ENCODE measurements at places on chromosomes 6 and 20.

DNA sequence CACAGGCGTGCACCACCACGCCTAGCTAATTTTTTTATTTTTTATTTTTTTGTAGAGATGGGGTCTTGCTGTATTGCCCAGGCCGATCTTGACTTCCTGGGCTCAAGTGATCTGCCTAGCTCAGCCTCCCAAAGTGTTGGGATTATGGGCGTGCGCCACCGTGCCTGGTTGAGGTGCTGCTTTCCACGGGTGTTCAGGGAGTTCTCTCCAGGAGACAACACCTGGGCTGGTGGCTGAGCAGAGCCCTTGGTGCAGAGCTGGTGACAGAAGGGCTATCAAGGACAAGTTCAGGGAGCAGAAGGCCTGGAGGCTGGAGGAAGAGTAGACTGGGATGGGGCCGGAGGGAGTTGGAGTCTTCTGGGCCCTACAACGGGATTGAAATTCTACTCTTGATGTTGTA, 34.6 kb downstream of the TFAP2C start:
- DNase-seq, result no peak

- no peak for DNase-seq
Measured at GRCh38 chr20:50343125-50343489, 152.5 kb downstream of the CEBPB start.

- no peak for DNase-seq
Measured at GRCh38 chr6:169035385-169036240, 218.0 kb downstream of the THBS2 start.

DNA sequence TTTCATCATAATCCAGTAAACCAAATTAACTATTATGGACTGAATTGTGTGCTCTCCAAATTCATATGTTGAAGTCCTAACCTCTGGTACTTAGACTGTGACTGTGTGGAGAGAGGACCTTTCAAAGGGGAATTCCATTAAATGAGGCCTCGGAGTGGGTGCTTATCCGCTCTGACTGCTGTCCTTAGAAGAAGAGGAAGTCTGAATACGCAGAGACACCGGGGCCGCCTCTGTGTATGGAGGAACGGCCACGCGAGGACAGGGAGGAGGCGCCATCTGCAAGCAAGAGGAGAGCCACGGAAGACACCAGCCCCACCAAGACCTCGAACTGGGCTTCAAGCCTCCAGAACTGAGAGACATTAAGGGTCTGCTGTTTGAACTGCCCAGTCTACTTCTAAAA, 35.6 kb upstream of the RPS6KA2 start:
- DNase-seq, result no peak

GRCh38 chr6:93416571-93417420, 2.6 kb downstream of the EPHA7 start:
- DNase-seq, result no peak

GRCh38 chr6:166687879-166688205, 60.8 kb upstream of the RPS6KA2 start:
- DNase-seq, result no peak

DNA sequence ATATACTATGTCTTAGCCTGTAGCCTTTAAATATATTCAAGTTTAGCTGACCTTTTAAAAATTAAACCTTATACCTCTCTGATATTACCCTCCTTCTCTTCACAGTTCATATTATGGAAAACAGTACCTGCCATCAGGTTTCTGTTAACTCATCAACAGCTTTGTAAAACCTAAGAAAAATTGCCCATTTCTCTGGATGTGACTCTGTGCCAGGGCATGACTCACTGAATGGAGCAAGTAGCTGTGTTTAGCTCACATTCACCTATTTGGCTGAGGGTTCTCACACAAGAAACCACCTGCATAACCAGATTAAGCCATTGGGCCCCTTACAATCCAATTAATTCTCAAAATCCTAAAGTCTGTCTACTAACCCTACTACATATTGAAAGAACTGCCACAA, 678.8 kb upstream of the MARCKS start:
- DNase-seq, result no peak

- DNase-seq, result no peak
Measured at GRCh38 chr6:140774080-140774505, 1358.6 kb upstream of the GJE1 start.

- DNase-seq, result no peak
Measured at GRCh38 chr6:35084041-35084491, 57.1 kb downstream of the TCP11 start.

DNA sequence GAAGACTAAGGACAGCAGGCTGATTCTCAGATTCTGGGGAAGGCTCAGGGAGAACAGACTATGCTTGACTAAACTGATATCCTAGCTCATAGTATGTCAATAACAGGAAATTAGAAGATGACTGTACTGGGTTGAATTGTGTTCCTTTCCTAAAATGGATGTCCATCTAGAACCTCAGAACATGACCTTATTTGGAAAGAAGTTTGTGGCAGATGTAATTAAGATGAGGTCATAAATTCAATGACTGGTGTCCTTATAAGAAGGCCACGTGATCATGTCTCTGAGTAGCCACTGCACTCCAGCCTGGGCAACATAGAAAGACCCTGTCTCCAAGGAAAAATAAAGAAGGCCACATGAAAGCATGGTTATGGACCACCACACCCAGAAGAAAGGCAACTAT, 113.9 kb upstream of the STMND1 start:
- no peak for DNase-seq

GRCh38 chr20:62561182-62561581, 81.1 kb upstream of the SLCO4A1 start:
- DNase-seq, result no peak

DNA sequence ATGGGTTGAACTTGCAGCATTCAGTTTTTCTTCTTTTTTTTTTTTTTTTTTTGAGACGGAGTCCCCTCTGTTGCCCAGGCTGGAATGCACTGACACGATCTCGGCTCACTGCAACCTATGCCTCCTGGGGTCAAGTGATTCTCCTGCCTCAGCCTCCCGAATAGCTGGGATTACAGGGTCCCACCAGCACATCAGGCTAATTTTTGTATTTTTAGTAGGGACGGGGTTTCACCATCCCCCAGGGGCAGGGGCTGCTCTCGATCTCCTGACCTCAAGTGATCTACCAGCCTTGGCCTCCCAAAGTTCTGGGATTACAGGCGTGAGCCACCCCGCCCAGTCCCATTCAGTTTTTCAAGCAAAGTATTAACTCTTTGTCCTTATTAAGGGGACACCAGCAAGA, 117.6 kb upstream of the PRSS16 start:
- no peak for DNase-seq

DNA sequence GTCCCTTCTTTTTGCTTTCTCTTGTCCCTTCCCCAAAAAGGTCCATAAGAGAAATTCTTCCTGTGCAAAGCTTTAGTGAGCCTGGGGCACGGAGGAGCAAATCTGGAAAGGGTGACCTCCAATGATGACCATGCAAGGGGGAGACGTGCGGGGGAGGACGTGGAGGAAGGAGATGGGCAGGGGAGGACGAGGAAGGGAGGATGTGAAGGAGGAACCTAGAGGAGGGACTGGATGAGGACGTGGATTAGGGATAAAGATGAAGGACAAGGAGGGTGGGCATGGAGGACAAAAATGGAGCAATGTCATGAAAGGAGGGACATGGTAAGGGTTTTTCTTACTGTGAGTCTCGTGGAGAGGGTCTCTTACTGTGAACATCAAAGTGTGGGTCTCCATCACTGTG, 139.5 kb downstream of the ERMARD start:
- no peak for DNase-seq

DNA sequence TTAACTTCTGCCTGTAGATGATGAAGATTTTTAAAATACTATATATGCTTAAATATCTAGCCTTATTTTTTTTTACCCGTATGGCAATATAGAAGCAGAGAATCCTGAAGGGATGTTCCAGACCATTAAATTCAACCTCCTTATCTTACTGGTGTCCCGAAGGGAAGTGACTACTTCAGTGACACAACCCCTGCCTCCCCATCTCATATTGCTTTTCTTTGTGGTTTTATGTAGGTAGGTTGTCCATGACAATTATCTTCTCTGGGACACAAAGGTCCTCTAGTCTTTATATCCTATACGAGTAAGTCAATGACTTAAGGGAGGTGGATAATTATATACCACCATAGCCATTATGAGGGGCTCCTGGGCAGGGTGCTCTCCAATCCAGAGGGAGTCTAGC, 57.4 kb upstream of the EMILIN3 start:
- no peak for DNase-seq

GRCh38 chr6:109449795-109450673, 5.5 kb downstream of the MICAL1 start:
- no peak for DNase-seq

GRCh38 chr6:127969701-127970100, 68.8 kb upstream of the THEMIS start:
- DNase-seq, result no peak

GRCh38 chr6:146543940-146544615, 445 bp downstream of the RAB32 start:
- no peak for DNase-seq

DNA sequence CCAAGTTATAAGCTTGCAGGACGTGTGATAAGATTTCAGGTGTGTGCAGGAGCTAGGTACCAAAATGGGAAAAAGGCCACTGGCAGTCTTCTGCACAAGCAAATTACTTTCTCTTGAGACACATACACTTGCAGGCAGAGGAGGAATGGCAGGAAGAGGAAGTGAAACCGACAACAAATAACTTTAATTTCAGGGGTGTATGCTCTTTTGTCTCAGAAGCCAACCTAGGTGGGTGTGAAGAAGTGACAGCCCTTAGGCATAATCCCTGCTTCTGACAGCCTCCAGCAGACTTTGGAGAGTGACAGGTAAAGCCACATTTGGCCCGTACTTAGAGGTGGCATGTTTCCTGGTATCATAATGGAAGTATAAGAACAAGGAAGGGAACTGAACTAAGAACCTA, 118.8 kb upstream of the TRAF3IP2 start:
- DNase-seq, result no peak

GRCh38 chr6:52881662-52881995, 27.9 kb downstream of the GSTA3 start:
- no peak for DNase-seq

- no peak for DNase-seq
Measured at GRCh38 chr6:21522797-21523456, 70.6 kb upstream of the SOX4 start.

GRCh38 chr20:1813674-1814635, 81.3 kb upstream of the SIRPA start:
- no peak for DNase-seq

- DNase-seq, result no peak
Measured at GRCh38 chr6:167776906-167777627, 49.6 kb upstream of the AFDN start.

GRCh38 chr6:167733740-167734661, 92.7 kb upstream of the AFDN start:
- DNase-seq, result no peak

DNA sequence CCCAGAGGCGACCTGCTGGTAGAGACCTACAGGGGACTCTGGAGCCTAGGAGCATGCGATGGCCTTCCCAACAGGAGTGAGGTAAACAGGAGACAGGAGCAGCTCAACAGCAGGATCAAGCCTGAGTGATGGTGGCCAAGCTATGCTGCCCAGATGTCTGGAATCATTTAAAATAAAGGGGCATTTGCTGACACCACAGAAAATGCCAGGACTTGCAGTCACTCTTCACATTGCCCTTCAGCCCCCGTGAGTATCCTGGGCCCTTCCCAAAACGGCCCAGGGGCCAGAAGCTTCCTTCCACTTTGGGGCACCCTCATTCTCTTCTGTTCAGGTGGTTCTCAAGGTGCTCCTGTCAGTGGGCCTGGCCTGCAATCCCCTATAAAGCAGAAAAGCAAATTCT, 23.2 kb downstream of the INSM1 start:
- DNase-seq, result no peak

DNA sequence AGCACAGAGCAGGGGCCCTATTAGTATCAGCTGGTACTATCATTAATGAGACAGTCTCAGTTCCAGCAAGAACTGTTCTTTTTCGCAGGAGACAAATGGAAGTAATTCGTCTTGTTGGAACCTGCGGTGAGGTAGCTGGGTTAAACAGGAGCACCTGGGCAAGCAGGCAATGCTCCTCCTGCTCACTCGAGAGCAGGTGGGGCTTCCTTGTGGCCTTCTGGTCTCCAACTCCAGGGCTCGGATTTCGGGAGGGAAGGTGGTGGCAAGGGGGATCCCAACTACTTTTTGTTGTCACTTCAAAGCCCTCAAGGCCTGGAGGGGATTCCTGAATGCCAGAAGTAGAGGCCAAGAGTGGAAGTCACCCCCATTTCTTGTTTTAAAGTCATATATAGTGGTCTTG, 1.3 kb upstream of the SPEF1 start:
- DNase-seq, result no peak

DNA sequence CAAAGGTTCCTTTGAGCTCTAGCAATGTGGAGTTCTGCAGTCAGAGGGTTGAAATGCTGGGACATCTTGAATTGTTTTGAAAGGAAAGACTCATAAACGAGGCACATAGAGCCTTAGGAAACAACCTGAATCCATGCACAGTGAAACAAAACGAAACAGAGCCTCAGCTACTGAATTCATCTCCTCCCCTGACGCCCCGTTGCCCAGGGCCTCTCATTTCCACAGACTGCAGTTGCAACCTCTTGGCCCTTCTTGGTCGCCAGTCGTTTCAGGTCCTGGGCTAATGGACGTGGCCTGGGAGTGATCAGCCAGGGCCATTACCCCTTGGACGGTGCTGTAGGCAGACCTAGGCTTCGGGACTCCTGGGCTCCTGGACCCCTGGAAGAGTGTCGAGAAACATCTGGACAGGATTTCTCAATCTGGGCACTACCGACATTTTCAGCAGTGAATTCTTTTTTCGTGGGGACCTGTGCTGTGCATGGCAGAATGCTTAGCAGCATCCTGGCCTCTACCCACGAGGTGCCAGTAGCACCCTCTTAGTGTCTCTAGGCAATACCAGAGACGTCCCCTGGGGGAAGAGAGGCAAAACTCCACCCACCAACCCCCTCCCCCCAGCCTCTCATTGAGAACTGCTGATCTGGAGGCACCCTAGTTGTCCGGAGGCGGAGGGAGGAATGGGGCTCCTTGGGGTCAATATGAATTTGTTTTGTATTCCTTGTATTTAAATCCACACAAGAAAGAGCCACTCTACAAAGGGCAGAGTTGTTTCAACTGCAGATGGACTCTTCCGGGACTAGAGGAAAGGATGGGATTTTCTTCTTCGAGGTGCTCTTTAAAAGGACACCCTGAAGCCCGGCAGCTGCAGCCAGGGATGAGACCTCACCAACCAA, 50.2 kb downstream of the TMEM242 start:
- DNase-seq, result no peak

DNA sequence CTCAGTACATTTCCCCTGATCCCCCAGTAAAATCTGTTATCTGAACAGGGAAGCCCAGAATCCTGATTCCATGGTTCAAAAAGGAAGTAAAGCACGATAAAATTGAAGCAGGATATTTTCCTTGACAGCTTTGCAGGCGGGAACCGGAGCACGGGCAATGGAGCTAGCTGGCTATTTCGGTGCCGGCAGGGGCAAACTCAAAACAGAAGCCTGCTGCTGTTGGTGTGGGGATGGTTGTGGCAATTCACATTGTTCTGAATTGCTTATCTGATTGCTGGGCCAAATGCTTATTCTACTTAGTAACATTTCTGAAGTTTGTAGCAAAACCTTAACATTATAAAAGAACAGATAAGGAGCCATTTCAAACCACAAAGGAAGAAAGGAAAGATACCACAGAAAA, 172.4 kb downstream of the MMS22L start:
- DNase-seq, result no peak

GRCh38 chr6:127262896-127263295, 3.8 kb upstream of the RNF146 start:
- DNase-seq, result no peak

- DNase-seq, result no peak
Measured at GRCh38 chr20:44326391-44327159, 10.3 kb upstream of the R3HDML start.
